ENCODE measurements at places on chromosomes 1 and 21.

GRCh38 chr1:200337831-200338230 lies 72.0 kb downstream of the ZNF281 start:
- DNase-seq = no peak

DNA sequence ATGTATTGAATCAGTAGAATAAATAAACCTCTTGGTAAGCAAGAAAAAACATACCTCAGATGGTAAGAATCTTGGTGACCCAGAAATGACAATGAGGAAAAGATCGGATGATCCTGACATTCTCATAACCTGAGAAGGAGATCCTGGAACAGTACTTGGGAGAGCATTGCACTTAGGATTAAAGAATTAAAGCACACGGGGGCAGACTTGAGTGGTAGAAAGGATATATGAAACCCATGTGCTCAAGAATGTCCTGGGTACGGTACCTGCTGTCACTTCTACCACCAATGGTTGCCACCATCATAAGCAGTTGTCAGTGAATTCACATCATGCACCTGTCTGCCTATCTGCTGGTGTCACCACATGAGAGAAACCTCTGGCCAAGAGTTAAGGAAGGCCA lies 108.9 kb upstream of the GJB5 start:
- no peak for DNase-seq

DNA sequence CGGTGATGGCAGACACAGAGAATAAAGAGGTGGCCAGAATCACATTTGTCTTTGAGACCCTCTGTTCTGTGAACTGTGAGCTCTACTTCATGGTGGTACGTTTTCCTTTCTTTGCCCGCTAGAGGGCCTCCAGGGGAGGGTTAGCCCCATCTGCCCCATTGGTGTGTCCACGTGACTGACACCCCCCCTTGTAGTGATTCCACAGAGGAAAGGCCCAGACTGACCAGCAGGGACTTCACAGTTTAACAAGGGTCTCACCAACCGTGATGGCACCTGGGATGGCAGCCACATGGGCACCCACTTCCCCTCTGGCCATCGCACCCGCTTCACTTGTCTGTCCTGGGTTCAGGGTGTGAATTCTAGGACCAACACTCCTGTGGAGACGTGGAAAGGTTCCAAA lies 22.3 kb upstream of the SARS1 start:
- DNase-seq = no peak

DNA sequence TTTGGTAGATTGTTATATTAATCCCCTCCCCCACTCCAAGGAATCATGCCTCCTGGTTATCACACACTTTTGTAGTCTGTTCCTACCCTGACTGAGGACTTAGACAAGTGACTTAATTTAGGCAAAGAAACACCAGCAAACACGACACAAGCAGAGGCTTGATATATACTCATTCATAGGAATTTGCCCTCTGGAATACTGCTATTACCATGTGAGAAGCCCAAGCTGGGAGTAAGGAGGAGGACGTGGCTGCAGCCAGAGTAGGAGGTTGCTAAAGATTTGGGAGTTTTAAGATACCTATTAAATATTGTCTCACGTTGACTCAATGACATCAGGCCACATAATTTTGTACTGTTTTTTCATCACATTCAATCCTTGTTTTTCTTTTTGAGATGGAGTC lies 100.2 kb downstream of the LRRC53 start:
- no peak for DNase-seq

- DNase-seq = no peak
These were observed 599 bp downstream of the MRPL24 start for GRCh38 chr1:156740237-156740740.

GRCh38 chr1:9573723-9574122 lies 15.0 kb upstream of the TMEM201 start:
- no peak for DNase-seq

DNA sequence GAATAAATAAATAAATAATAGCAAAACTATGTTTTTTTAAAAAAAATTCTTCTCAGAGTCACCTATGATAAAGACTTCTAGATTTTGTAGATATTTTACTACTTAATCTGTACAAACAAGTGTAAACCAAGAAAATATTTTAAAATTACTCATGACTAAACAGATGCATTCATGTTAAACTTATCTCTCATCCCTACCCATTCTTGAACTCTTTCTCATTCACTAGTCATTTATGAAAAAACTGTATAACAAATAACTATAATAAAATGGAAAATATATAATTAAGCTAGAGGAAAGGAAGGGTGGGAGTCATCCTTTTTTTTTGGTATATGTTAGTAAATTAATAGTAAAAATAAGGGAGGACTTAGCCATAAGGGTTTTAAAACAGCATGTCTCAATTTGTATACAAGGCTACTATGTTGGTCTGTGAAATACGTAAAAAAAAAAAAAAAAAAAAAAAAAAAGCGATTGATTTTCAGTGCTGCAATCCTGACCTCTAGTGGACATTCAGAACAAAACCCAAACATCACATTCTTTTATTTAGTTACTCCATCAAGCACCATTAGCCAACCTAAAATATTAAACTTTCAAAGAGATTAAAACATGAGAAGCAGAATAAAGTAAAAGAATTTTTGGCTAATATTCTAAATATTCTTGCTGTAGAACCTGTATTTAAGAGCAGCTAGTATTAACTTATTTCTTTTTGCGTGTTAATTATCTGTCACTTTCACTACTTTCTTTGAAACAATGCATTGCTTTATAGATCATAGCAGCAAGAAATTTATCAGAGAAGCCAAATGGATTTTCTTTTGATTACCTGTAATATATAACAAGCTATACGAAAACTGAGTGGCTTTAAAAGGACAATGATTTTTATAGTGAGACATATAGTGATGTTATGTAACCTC lies 255.8 kb upstream of the CACYBP start:
- DNase-seq = peak; percentile 28

DNA sequence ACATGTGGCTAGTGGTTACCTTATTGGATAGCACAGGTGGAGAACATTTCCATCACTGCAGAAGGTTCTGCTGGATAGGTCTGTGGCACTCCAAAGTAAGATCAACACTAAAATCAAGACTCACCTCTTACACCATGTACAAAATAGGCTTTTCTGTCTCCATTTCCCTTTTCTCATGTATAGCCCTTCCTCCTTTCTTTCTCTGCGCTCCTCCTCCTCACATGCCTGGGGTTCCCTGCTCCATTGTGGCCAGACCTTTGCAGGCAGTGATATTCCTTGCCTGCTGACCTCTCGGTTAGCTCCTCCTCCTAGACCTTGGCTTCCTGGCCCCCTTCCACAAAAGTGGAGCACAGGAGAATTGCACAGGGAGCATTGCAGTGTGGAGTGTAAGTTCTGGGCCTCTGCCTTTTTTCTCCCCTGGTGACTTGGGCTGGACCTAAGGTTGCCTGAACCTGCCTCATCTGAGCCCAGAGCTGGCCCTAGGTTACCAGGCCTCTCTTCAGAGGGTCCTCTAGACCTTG lies 33.2 kb upstream of the RBM15 start:
- DNase-seq = no peak

- DNase-seq = no peak
These were observed 140.8 kb downstream of the ASTN1 start for GRCh38 chr1:177023726-177024125.

DNA sequence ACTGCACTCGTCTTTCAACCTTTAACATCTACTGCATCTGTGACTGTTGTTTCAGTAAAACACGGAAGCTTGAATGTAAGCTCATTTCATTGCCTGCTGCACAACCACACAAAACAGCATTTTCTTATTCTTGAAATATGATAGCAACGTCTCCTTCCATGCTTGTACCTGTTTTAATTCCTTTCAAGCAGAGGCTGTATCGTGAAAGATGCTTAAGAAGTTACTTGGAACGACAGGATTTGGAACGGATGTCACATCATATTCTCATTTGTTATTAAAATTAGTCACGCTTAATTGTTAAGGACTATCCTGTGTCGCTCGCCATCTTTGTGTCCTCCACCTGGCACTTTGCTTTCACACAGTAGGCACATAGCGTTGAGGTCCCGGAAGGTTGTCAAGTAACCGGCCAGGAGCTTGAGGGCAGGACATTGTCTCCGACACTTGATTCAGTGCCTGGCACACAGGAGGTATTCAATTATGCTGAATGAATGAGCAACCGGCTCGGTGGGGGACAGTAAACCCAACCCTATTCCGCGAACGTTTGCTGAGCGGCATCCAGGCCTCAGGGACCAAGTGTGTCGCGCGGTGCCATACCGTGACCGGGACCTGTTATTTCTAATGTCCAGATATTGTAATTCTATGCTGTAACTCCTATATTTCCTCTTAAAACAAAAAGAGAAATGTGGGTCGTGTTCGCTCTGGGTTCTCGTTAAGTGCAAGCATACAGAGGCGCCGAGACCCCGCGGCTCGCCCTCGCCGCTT lies 499 bp upstream of the SH3GLB1 start:
- DNase-seq = peak; percentile 63

GRCh38 chr1:239816081-239816782 lies 275.5 kb upstream of the FMN2 start:
- no peak for DNase-seq

DNA sequence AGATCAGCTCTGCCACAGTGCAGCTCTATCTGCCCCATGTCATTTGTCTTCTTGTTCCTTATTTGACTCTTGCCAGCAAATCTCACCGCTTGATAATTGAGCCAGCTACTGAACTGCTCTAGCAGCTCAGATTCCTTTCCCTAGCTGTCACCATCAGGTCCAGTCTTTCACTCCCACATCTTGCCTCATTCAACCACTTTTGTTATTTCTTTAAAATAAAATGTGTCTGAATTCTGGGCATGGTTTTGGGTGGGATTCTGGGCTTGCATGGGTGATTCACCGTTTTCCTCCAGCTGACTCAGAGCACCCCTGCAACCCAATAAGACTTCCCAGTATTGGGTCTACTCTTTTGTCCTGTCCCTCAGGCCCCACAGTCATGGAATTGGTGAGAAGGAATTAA lies 215.7 kb downstream of the DSCAM start:
- no peak for DNase-seq

DNA sequence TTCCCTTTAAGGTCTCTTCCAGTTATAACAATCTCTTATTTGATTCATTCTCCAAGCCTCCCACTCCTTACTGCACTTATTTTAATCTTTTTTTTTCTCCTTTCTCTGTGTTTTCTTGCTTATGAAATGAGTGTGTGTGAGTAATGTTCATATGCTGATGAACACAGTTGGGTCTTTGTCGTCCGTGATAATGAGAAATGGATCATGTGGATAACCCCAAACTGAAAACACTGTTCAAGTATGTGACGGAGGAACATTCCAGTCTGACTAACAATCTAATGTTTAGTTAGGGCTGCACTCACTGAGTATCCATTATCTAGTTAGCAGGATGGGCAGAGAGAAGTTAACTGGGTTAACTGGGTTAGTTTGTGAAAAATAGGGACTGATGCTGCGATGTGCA lies 253.1 kb upstream of the DUSP10 start:
- no peak for DNase-seq

DNA sequence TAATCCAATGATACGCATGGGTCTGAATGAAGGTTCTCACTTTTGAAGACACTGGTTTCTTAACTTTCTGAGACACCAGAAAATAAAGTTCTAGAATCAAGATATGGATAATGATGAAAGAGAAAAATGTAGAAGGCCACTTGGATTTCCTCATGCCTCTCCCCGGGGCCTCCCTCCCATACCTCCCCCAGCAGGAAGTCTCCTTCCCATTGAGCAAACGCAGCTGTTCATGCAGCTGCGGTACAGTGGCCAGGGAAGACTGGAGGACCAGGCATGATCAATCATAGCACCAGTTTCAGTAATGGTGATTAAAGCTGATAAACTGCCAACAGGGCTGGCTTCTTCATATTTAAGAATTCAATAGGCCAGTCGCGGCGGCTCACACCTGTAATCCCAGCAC lies 10.9 kb upstream of the UBR4 start:
- DNase-seq = no peak

DNA sequence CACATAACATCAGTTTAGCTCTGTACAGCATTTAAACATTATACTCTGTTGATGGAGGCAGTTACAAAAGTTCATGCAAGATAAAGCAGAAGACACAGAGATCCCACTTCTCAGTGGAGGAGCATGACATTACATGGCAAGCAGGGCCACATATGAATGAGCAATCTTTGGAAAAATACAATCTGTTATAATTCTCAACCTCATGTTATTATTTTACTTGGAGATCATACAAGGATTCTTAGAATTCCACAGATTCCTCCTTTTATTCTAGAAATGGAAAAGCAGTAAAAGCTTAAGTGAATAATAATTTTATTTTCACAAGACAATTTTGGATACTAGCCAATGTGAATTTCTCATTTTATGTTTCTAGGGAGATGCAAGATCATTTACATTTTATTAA lies 66.6 kb downstream of the IFI44 start:
- no peak for DNase-seq

- DNase-seq = no peak
These were observed 16.6 kb downstream of the HUNK start for GRCh38 chr21:31889460-31889859.

GRCh38 chr1:81433676-81434075 lies 367.1 kb upstream of the ADGRL2 start:
- DNase-seq = no peak

All from central memory CD4-positive, alpha-beta T cell (primary cell).